ENCODE measurements at places on chromosomes 11 and 22.
A peak's percentile ranks its signal among the peaks of the same experiment; 100 is the strongest.

GRCh38 chr11:8717544-8717875 is 34.9 kb downstream of the RPL27A start:
- H3K27me3 ChIP-seq = no peaks in the 10 kb centered on the region
- H3K27ac ChIP-seq = no peak overlapping the region
- no peak for DNase-seq
- H3K4me3 ChIP-seq = no peak overlapping the region
- H3K36me3 ChIP-seq = no peaks in the 10 kb centered on the region
- H3K4me1 ChIP-seq = peaks cover 34% of the 10 kb centered on the region

DNA sequence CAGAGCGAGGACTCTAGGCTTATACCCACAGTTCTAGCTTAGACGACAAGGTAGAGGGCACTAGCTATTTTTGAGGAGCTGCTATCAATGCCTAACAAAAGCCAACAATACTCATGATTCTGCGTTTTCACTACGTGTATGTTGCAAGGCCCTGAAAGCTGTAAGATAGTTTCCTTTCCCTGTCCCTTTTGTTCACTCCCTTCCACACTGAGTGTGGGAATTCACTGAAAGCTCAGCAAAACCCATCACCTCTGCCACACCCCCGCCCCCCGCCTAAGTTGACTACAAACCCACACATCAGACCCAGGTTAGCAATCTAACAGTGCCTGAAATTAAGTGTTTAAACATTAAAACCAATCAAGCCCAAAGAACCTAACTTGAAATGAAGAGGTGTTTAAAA is 6.2 kb upstream of the LDLRAD3 start:
- H3K27me3 ChIP-seq = no peaks in the 10 kb centered on the region
- peaks cover 18% of the 10 kb centered on the region for H3K4me1 ChIP-seq
- H3K36me3 ChIP-seq = no peaks in the 10 kb centered on the region
- no peak overlapping the region for H3K4me3 ChIP-seq

DNA sequence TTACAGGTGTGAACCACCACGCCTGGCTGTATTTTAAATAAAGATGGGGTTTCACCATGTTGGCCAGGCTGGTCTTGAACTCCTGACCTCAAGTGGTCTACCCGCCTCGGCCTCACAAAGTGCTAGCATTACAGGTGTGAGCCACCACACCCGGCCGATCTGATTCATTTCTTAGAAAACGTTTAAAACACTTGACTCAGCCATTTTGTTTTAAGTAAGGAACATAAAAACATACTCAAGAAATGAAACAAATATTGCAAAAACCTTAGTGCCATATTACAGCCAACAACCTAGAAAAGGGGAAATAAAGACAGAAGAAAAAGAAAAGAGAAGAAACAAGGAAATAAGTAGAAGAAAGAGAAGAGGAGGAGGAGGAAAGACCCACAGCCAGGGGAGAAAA is 17.4 kb downstream of the LRFN4 start:
- no peak for DNase-seq
- H3K4me3 ChIP-seq = no peak overlapping the region
- H3K27me3 ChIP-seq = no peaks in the 10 kb centered on the region
- H3K27ac ChIP-seq = no peak overlapping the region
- peaks cover 13% of the 10 kb centered on the region for H3K4me1 ChIP-seq

DNA sequence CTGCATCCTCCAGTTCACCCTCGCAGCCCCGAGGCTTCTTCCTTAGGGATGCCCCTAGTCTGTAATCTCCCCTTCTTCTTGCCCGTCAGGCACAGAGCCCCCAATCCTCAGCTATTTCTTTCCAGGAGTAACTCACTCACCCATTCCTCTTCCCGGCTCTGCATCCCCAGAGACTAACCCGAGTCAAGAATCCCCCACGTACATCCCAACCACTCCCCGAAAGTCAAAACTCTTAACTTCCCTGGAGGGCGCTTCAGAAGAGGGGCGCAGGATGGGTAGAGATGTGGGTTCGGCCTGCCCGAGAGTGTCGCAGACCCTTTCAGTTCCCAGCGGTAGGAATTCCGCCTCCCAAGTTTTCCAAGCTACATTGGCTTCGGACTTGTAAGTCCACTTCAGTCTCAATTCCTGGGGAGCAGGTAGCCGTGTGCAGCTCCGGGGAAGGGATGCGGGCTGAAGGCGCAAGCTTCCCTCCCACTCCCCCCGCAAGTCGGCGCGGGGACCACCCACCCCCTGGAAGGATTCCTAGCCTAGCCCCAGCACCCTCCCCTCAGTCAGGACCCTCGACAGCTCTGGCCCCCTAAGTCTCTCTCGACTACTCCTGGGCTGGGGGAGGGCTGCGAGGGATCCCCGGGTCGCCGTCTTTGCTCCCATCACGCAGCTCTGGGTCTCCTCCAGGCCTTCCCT is 871 bp downstream of the BDNF start:
- peak overlapping the region; percentile 74 for H3K4me3 ChIP-seq
- H3K27me3 ChIP-seq = peaks cover 52% of the 10 kb centered on the region
- H3K36me3 ChIP-seq = no peaks in the 10 kb centered on the region
- DNase-seq = peak; percentile 67

- no peak for DNase-seq
- H3K36me3 ChIP-seq = peaks cover under 1% of the 10 kb centered on the region
- peaks cover 29% of the 10 kb centered on the region for H3K4me1 ChIP-seq
- peak overlapping the region; percentile 63 for H3K4me3 ChIP-seq
- H3K27ac ChIP-seq = peak overlapping the region; percentile 95
These were observed 379 bp upstream of the SLC3A2 start for GRCh38 chr11:62880231-62880802.

DNA sequence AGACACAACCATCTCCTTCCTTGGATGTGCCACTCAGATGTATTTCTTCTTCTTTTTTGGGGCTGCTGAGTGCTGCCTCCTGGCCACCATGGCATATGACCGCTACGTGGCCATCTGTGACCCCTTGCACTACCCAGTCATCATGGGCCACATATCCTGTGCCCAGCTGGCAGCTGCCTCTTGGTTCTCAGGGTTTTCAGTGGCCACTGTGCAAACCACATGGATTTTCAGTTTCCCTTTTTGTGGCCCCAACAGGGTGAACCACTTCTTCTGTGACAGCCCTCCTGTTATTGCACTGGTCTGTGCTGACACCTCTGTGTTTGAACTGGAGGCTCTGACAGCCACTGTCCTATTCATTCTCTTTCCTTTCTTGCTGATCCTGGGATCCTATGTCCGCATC is 489 bp downstream of the OR10A4 start:
- H3K4me3 ChIP-seq = no peak overlapping the region
- H3K27ac ChIP-seq = no peak overlapping the region
- no peak for DNase-seq
- H3K36me3 ChIP-seq = no peaks in the 10 kb centered on the region

- H3K27ac ChIP-seq = no peak overlapping the region
- no peaks in the 10 kb centered on the region for H3K27me3 ChIP-seq
These were observed 2.6 kb downstream of the SLC25A45 start for GRCh38 chr11:65379698-65380459.

GRCh38 chr11:118436639-118437207 is 431 bp downstream of the KMT2A start:
- DNase-seq = no peak
- peak overlapping the region; percentile 99 for H3K4me3 ChIP-seq

DNA sequence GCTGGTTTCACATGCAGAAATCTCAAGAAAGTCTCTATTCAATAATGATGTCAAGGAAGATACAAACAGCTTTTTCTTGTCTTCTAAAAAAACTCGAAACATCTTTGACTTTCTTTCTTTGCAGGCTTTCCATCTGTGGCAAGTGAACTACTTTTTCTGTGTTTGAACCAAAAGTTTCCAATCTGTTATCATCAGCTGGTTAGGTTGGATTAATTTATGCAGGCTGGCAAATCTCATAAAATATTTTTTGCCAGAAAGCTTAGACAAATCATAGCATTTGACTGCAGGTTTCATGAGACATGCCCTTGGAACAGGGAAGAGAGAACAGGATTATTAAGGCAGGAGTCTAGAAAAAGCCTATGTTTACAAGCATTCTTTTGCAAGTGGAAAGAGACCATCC is 86.1 kb upstream of the ARHGAP42 start:
- no peak overlapping the region for H3K4me3 ChIP-seq
- no peaks in the 10 kb centered on the region for H3K4me1 ChIP-seq
- no peaks in the 10 kb centered on the region for H3K27me3 ChIP-seq
- no peak overlapping the region for H3K27ac ChIP-seq
- no peaks in the 10 kb centered on the region for H3K36me3 ChIP-seq

GRCh38 chr11:68854273-68854958 is 12.7 kb upstream of the CPT1A start:
- peak overlapping the region; percentile 54 for H3K4me3 ChIP-seq
- H3K27me3 ChIP-seq = peaks cover 69% of the 10 kb centered on the region
- H3K27ac ChIP-seq = no peak overlapping the region
- peak; percentile 36 for DNase-seq

DNA sequence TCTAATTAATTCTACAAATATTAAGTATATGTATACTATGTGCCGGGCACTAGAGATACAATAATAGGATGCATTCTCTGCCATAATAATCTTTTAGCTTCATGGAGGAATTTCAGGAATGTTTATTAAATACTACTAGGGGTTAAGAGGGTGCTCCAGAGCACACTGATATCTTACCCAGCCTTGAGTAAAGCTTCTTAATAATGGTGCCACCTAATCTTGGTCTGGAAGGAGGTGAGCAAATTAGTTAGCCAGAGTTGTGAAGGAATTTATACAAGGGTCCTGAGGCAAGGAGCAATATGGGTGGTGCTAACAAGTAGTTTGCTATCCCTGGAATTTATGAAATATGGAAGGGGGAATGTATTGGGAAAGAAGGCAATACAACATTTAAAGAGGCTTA is 21.7 kb downstream of the ELP4 start:
- no peaks in the 10 kb centered on the region for H3K27me3 ChIP-seq
- H3K4me1 ChIP-seq = peaks cover 5% of the 10 kb centered on the region
- peak overlapping the region; percentile 18 for H3K27ac ChIP-seq
- peaks cover 10% of the 10 kb centered on the region for H3K36me3 ChIP-seq
- H3K4me3 ChIP-seq = no peak overlapping the region

- DNase-seq = no peak
- no peak overlapping the region for H3K4me3 ChIP-seq
- H3K36me3 ChIP-seq = no peaks in the 10 kb centered on the region
- H3K4me1 ChIP-seq = no peaks in the 10 kb centered on the region
These were observed 164.7 kb downstream of the MAML2 start for GRCh38 chr11:96178049-96178886.

DNA sequence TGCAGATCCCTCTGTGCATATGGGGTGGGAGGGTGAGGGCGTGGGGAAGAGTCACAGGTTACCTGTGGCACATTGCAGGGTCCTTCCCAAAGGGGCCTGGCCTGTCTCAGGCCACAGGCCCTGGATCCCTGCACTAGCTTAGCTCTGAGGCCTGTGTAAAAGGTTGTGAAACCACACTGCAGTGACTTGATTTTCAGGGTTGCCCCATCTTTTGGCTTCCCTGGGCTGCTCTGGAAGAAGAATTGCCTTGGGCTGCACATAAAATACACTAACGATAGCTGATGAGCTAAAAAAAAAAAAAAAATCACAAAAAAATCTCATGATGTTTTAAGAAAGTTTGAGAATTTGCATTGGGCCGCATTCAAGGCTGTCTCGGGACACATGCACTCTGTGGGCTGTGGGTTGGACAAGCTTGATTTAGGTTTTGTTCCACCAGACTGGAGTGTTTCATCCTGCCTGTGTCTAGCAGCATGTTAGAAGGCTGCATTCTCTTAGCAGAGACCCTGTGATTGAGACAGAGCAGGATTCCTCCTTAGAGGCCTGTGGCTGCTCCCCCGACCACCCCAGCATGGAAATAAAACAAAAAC is 35.9 kb upstream of the TREH start:
- DNase-seq = no peak
- H3K27me3 ChIP-seq = peaks cover 26% of the 10 kb centered on the region
- no peak overlapping the region for H3K27ac ChIP-seq
- H3K4me3 ChIP-seq = no peak overlapping the region
- no peaks in the 10 kb centered on the region for H3K36me3 ChIP-seq
- peaks cover 19% of the 10 kb centered on the region for H3K4me1 ChIP-seq

DNA sequence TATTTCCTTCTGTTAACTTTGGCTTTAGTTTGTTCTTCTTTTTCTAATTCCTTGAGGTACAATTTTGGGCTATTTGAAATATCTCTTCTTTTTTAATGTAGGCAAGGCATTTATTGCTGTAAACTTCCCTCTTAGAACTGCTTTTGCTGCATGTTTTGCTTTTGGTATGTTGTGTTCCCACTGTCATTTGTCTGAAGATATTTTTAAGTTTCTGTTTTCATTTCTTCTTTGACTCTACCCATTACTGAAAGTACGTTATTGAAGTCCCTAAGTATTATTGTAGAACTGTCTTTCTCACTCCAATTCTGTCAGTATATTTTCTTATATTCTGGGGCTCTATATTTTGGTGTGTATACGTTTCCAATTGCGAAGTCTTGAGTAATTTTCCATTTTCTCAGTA is 77.9 kb downstream of the KCNQ1OT1 start:
- no peak for DNase-seq
- H3K4me3 ChIP-seq = no peak overlapping the region
- H3K27ac ChIP-seq = no peak overlapping the region
- H3K4me1 ChIP-seq = no peaks in the 10 kb centered on the region
